ENCODE measurements at places on chromosomes 7 and 10.

DNA sequence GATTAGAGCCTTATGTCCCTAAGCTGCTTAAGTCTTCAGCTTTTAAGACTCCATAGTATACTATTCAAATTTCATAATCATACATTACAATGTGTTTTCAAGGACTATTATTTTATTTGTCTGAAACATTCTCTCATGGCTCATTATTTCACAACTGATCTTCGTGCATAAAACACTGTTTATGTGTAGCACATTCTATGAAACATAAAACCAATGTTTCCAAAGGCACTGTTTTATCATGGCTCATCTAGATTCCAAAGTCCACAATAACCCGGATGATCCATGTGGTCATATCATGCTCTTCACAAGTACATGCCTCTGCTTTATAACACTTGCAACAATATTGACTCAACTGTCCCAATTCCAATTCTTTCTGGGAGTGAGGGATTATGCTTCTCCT, 806.1 kb downstream of the TNS3 start:
- no peak for DNase-seq

- no peak for DNase-seq
Measured at GRCh38 chr10:18381679-18382078, 241.5 kb downstream of the CACNB2 start.

DNA sequence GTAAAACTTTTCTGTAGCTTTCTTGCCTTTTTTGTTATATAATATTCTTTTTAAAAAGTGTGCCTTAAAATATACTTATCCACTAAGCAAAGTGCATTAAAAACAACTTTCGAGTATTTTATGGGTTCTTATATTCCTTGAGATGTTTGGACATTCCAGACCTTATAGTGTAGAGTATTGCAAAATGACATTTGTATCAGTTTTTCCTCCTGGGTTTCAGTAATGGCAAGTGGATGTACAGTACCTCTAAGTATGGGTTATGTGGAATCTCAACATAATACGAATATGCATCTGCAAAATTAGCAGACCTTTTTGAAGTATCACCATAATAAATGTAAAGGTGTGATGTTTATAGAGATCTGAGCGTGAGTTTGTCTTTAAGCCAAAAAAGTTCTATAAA, 2.7 kb downstream of the CDK13 start:
- DNase-seq, result no peak

DNA sequence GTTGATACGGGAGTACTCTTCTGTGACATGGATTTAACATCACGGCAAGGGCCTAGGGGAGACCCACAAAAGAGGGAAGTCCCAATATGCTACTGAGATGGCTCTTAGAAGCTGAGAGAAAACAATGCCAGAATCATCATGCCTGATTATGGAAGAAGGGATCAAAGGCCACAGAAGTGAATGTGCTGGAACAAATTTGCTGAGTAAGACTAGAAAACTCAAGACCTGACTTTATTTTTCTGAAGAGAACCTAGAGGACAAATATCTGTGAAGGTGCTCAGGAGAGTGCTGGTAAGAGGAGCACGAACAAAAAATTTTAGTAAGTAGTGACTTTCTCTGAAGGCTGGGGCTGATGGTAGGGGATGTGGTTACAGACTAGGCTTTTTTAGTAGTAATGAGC, 277.0 kb downstream of the ZEB1 start:
- no peak for DNase-seq

DNA sequence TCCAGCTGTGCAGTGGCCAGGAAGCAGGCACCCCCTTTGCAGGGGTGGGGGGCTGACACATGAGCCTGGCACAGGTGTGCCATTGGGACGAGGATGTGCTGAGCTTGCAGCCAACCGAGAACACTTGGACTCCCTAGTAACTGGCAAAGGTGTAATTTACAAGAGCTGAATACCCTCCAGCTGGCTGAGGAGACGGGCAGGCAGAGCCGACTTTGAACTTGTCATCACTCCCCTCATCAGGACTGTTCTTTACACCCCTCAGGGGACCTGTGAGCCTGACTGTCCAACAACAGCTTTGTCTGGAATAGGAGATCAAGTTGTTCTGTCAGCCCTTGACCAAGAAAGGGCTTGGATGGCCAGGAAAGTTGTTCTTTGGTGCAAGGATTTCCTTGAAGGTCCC, 61.2 kb downstream of the CDH23 start:
- no peak for DNase-seq

DNA sequence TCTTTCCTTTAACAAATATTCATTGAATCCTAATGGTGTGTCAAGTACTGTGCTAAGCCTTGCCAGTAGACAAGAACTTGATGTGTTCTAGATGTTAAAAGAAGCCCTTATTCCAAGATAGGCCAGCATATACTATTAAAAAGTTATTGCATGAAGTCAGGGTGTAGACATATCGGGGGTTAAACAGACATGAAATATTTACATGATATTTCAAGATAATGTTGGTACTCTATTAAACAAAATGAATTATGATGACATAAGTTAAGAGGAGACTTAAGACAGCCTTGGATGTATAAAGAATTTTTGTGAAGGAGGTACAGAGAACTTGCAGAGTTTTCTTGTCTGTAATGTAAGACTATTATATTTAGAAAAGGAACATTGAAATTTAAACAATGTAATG, 44.8 kb downstream of the HDAC9 start:
- DNase-seq, result no peak

DNA sequence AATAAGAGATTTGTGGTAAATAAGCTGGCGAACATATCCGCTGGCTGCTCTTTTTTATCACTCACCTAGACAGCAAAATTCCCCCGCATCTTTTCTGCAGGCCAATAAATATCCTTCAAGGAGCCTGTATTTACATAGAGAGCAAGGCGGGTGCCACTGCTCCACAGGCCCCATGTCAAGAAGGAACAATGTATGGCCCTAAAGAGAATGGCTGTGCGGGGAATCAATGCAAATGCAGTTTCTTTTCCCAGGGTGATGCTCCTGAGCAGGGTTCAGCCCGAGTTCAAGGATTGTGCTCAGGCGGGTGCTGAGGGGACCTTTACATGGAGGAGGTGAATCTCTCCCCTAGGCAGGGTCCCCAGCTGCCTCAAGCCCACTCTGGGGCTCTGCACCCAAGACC, 494.2 kb upstream of the ZMIZ1 start:
- DNase-seq, result no peak

DNA sequence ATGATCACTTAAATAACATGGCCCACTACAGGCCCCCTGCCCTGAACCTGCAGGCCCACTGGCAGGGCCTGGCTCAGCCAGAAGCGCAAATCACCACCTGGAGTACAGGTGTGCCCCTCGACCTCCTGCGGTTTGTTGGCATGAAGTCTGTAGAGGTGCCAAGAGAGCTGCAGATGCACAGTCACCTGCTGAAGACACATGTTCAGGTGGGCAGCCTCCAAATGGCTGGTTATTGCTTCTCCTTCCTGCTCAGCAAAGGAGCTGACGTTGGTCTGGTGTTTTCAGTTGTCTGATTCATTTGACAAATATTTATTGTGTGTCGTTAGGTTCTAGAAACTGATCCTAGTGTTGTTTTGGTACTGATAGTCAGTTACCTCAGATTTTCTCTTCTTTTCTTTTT, 29.0 kb downstream of the DHTKD1 start:
- DNase-seq, result no peak
